Liver (tissue), 10 donors: ENCODE measurements at places on chromosomes 5 and 9. TPM values are rescaled to one million over a fixed set of nuclear protein-coding genes. Genes with fewer than 3 reads are reported as not detected.

- H3K4me3 ChIP-seq = no peak overlapping the region
- no peaks in the 10 kb centered on the region for H3K27me3 ChIP-seq
- no peak overlapping the region for H3K27ac ChIP-seq
- H3K4me1 ChIP-seq = no peaks in the 10 kb centered on the region
- DNase-seq = no peak
These were observed 24.4 kb upstream of the COL5A1 start for GRCh38 chr9:134617246-134617645.

DNA sequence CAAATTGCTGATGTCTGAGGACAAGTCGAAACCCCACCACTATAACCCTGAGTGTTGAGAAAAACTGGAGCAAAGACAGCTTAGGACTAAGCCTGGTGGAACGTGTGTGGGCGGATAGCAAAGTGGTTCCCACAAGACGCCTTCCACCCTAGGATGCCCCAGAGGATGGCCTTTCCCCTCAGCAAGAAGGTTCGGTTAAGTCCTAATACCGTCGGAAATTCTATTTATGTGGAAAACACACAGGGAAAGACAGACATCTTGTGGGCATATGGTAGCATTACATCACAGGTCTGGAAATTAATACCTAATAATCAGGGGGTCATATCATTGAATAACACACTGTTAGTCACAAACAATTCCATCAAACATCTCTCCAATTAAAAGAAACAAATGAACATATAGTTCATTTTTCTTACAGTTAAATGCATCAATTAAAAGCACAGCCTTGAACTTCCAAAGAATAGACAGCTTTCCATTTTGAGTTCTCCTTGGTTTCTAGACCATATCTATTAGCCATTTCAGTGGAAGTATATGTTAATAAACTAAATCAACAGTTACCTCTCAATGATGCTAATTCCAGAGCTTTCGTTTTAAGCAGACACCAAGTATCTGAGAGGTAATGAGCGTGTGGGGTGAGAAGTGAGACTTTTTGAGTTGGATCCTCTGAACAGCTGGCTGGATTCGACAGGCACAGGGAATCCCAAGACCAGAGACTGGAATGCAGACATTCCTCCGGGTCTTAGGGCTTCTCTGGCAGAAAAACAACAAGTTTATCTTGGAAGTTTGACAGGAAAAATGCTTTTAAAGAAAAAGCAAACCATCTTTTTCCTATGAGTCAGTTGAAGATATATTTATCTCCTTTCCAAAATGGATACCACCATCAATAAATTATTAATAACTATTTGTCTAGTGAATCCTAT is 2.9 kb upstream of the ICE1 start:
- no peaks in the 10 kb centered on the region for H3K36me3 ChIP-seq
- no peak for DNase-seq
- H3K27ac ChIP-seq = no peak overlapping the region
- peaks cover 25% of the 10 kb centered on the region for H3K4me1 ChIP-seq

TEX10 gene
- 7.4 TPM for total RNA-seq

- no peaks in the 10 kb centered on the region for H3K4me1 ChIP-seq
- no peak overlapping the region for H3K27ac ChIP-seq
- H3K27me3 ChIP-seq = no peaks in the 10 kb centered on the region
- no peak overlapping the region for H3K4me3 ChIP-seq
These were observed 45.2 kb upstream of the NEK6 start for GRCh38 chr9:124212381-124213050.

- H3K27ac ChIP-seq = no peak overlapping the region
- H3K36me3 ChIP-seq = no peaks in the 10 kb centered on the region
- H3K27me3 ChIP-seq = no peaks in the 10 kb centered on the region
- H3K4me1 ChIP-seq = no peaks in the 10 kb centered on the region
- DNase-seq = no peak
These were observed 146.9 kb upstream of the FBN2 start for GRCh38 chr5:128684961-128685360.

FOXI1 gene
- not detected for total RNA-seq

SEC24A gene
- total RNA-seq = 21.0 TPM

- H3K4me1 ChIP-seq = peaks cover 5% of the 10 kb centered on the region
These were observed 60.5 kb downstream of the PCSK5 start for GRCh38 chr9:75950998-75951397.

- no peak for DNase-seq
- H3K27me3 ChIP-seq = no peaks in the 10 kb centered on the region
- no peaks in the 10 kb centered on the region for H3K36me3 ChIP-seq
These were observed 74.3 kb downstream of the ZDHHC21 start for GRCh38 chr9:14618836-14619420.

- no peak overlapping the region for H3K4me3 ChIP-seq
- no peak for DNase-seq
- no peak overlapping the region for H3K27ac ChIP-seq
- H3K27me3 ChIP-seq = no peaks in the 10 kb centered on the region
These were observed 10.8 kb downstream of the C5orf15 start for GRCh38 chr5:133957591-133957990.

SPINK6 gene
- not detected for total RNA-seq

DNA sequence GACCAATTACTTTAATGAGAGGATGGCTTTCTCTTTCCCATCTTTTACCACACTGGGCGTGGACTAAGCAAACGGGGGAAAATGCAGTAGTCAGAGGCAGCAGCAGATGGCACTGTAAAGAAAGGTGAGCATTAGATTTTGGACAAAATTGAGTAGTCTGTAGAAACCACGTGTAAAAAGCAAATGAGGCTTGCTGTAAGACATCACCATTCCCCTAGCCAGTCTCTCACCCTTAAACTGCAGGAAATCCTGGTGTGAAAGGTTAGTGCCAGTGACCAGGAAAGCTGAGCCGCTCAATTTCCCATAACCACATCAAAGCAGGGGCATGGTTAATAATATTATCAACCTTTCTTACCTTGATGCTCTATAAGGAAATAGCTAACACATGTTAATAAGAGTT is 31.8 kb downstream of the SPATA31C2 start:
- H3K4me1 ChIP-seq = no peaks in the 10 kb centered on the region
- H3K36me3 ChIP-seq = no peaks in the 10 kb centered on the region
- DNase-seq = no peak
- H3K4me3 ChIP-seq = no peak overlapping the region
- no peaks in the 10 kb centered on the region for H3K27me3 ChIP-seq
- no peak overlapping the region for H3K27ac ChIP-seq

SPATA31A3 gene
- total RNA-seq = not detected

- no peak overlapping the region for H3K4me3 ChIP-seq
- H3K27me3 ChIP-seq = no peaks in the 10 kb centered on the region
- no peak for DNase-seq
- H3K36me3 ChIP-seq = no peaks in the 10 kb centered on the region
- no peak overlapping the region for H3K27ac ChIP-seq
These were observed 208.5 kb downstream of the ROR2 start for GRCh38 chr9:91741522-91741921.

DNA sequence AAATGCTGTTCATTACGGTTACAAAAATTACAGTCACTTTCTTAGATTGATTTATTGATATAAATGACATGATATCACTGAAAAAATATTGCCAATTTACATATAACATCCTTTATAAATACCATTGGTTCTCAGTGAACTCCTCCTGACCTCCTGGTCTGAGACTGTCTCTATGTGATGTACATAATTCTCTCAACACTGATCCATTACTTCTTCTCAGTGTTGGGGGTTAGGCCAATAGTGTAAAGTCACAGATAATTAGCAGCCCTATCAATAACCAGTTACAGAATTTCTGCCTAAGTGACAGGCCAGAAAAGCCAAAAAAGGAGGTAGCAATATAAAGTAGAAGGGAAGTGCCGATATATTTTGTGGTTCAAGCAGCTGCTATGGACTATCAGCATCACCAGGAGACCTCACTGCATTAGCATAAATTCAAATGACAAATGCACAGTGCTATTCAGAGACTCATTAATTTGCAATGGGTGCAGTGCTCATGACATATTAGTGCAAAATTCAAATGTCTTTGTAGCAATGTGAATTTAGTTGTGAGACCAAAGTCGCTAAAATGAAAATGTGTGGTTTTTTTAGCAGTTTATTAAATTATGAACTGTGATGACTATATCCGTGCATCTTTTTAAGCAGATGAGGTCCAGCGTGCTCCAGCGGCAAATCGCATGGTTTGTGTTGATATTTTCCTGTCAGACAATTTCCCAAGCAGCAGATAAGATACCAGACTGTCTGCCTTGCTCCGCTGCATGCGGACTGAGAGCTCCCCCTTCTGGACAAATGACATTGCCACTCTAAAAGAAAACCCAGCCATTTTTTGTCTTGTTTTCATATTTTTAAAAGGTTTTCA is 144.6 kb downstream of the CETN3 start:
- peaks cover 2% of the 10 kb centered on the region for H3K4me1 ChIP-seq
- no peak overlapping the region for H3K4me3 ChIP-seq
- no peak overlapping the region for H3K27ac ChIP-seq
- H3K36me3 ChIP-seq = no peaks in the 10 kb centered on the region

DNA sequence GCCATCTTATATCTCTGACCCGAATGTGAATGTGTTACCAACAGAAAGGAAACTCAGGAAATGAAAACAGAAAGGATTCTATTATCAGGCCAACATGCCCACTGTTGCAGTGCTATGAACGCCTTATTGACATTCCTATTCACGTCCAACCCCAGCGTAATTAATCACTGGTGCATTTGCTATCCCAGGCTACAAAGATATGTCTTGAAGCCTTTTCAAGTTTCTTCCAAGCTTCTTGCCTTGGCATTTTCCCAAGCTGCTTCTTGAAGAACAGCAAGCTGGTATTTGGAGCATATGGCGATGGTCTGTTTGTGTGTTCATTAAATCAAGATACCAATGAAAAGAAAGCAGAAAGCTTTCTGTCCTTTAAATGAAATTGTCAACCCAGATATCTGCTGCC is 579.2 kb upstream of the ZNF462 start:
- DNase-seq = no peak
- H3K27ac ChIP-seq = no peak overlapping the region
- H3K36me3 ChIP-seq = no peaks in the 10 kb centered on the region
- H3K27me3 ChIP-seq = no peaks in the 10 kb centered on the region
- no peak overlapping the region for H3K4me3 ChIP-seq
- H3K4me1 ChIP-seq = no peaks in the 10 kb centered on the region

- no peaks in the 10 kb centered on the region for H3K36me3 ChIP-seq
- H3K4me1 ChIP-seq = peaks cover 4% of the 10 kb centered on the region
- H3K27ac ChIP-seq = peak overlapping the region; percentile 89
These were observed 15.7 kb upstream of the GDA start for GRCh38 chr9:72133365-72134035.

DNA sequence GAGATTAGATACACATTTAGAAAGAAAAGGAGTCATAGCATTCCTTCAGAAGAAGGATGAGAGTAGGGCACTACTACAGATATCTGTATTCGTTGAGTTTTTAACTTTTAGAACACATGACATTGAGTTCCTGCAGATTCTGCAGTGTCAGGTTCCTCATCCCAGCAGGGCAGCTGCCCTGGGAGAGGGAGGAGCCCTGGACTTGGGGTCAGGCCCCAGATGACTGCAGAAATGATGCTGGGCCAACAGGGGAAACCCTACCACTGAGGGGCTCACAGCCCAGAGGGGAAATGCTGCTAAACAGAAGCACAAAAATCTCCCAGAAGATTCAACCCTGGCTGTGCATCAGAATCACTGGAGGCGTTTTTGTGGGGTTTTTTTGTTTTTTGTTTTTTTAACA is 68.9 kb upstream of the TAF1L start:
- peaks cover 2% of the 10 kb centered on the region for H3K27me3 ChIP-seq
- H3K36me3 ChIP-seq = no peaks in the 10 kb centered on the region
- H3K27ac ChIP-seq = no peak overlapping the region
- no peak overlapping the region for H3K4me3 ChIP-seq
- no peaks in the 10 kb centered on the region for H3K4me1 ChIP-seq
- DNase-seq = no peak

GRCh38 chr5:9126490-9126889 is 419.4 kb downstream of the SEMA5A start:
- no peaks in the 10 kb centered on the region for H3K36me3 ChIP-seq
- no peaks in the 10 kb centered on the region for H3K27me3 ChIP-seq
- no peak for DNase-seq
- no peak overlapping the region for H3K27ac ChIP-seq
- H3K4me3 ChIP-seq = no peak overlapping the region
- no peaks in the 10 kb centered on the region for H3K4me1 ChIP-seq

BASP1 gene
- total RNA-seq = 5.9 TPM

DNA sequence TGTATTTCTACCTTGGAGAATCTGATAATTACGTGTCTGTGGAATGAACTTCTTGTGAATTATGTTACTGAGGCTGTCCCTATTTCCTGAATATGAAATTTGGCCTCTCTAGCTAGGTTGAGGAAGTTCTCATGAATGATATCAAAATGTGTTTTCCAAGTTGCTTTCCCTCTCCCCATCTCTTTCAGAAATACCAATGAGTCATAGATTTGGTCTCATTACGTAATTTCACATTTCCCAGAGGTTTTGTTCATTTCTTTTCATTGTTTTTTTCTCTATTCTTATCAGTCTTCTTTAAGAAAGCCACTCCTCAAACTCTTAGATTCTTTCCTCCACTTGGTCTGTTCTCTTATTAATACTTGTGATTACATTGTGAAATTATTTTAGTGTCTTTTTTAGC is 923.8 kb upstream of the CDH9 start:
- DNase-seq = no peak
- H3K27ac ChIP-seq = no peak overlapping the region
- no peaks in the 10 kb centered on the region for H3K36me3 ChIP-seq
- H3K27me3 ChIP-seq = no peaks in the 10 kb centered on the region
- no peak overlapping the region for H3K4me3 ChIP-seq
- no peaks in the 10 kb centered on the region for H3K4me1 ChIP-seq

DNA sequence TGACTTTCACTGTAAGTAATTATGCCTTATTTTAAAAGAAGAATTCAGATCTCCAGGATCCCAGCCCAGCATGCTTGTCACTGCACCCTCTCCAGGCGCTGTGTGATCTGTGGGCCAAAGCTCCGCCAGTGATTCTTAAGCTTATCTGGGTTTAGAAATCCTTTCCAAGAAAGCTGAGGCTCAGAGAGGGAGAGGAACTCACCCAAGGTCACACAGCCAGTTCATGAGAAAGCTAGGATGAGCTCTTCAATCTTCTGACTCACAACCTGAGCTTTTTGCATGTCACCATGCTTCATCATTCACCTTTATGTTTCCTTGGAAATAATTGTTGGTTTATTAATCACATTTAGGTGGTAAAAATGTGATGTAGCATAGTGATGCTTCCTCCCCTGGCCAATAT is 136.6 kb upstream of the HAND1 start:
- H3K4me3 ChIP-seq = no peak overlapping the region
- no peak for DNase-seq
- H3K27me3 ChIP-seq = peaks cover 18% of the 10 kb centered on the region
- no peak overlapping the region for H3K27ac ChIP-seq
- peaks cover 13% of the 10 kb centered on the region for H3K4me1 ChIP-seq
- no peaks in the 10 kb centered on the region for H3K36me3 ChIP-seq

BARHL1 gene
- not detected for total RNA-seq

PKN3 gene
- 2.0 TPM for total RNA-seq
